ENCODE measurements at places on chromosomes 1 and 21.

GRCh38 chr1:199629624-199630023 is 397.9 kb upstream of the NR5A2 start:
- no peak overlapping the region for H3K4me3 ChIP-seq
- no peak overlapping the region for H3K27ac ChIP-seq
- no peaks in the 10 kb centered on the region for H3K27me3 ChIP-seq
- no peak for DNase-seq
- no peaks in the 10 kb centered on the region for H3K4me1 ChIP-seq

GRCh38 chr1:246074421-246074820 is 432.7 kb downstream of the SMYD3 start:
- no peak overlapping the region for H3K27ac ChIP-seq
- no peaks in the 10 kb centered on the region for H3K36me3 ChIP-seq
- no peaks in the 10 kb centered on the region for H3K27me3 ChIP-seq
- DNase-seq, result no peak

GRCh38 chr1:110494522-110495406 is 24.2 kb downstream of the KCNA10 start:
- H3K4me3 ChIP-seq, result no peak overlapping the region
- no peaks in the 10 kb centered on the region for H3K36me3 ChIP-seq
- DNase-seq, result no peak

DNA sequence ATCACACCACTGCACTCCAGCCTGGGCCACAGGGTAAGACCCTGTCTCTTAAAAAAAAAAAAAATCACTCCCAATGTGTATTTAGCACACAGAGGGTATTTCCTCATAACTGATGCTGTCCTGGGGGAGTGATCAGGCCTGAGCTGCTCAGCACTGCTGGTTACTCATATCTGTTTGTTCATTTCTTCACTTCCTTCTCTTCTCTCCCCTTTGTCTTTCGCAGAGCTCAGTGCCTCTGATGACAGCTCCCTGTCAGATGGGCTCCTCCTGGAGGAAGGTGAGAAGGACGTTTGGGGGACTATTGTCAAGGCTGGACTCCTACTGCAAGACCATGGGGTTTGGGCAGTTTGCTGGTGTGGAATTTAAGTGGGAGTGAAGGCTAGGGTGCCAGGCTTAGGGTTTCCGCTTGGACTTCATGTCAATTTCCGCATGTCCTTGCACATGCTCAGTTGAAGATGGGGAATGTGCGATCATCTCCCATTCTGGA is 13.0 kb downstream of the INAVA start:
- DNase-seq, result no peak
- H3K4me1 ChIP-seq, result peaks cover 25% of the 10 kb centered on the region
- H3K27me3 ChIP-seq, result no peaks in the 10 kb centered on the region
- no peaks in the 10 kb centered on the region for H3K36me3 ChIP-seq
- no peak overlapping the region for H3K4me3 ChIP-seq

DNA sequence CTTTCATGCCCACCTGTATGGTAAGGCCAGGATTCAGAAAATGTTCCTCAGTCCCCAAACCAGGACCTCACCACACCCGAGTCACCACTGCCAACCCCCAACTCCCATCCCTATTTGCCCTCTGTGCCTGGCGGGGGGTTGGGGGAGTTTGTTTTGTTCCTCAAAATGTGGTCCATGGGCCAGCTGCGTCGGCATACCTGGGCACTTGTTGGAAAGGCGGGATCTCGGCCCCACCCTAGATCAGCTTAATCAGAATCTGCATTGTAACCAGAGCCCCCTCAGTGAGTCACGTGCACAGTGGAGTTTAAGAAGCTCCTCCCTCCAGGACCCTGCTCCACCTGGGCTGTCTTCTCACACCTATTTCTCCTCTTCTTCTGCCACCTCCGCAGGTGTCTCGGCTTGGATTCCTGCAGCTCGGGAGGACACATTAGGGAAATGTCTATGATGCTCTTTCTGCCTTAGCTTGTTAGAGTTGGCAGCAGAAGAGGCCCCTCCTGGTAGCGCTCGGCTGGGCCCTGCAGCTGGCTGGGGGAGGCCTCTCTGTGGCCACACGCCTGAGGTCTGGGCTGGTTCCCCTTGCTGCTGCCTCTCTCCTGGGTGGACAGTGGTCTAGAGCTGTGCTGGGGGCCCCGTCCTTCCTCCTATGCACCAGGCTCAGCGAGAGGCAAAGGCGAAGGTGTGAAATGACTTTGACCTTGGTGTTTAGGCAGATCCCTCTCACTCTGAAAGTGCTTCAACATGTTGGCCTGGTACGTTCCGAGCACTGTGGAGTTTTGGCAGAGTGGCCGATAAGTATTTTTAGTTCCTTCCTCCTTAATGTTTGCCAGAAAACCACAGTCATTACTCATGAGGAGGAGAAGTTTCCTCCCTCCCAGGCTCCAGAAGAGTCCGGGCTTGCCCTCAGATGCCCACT is 41.8 kb upstream of the CAMTA1 start:
- DNase-seq, result no peak
- H3K4me1 ChIP-seq, result peaks cover 9% of the 10 kb centered on the region
- no peak overlapping the region for H3K4me3 ChIP-seq

DNA sequence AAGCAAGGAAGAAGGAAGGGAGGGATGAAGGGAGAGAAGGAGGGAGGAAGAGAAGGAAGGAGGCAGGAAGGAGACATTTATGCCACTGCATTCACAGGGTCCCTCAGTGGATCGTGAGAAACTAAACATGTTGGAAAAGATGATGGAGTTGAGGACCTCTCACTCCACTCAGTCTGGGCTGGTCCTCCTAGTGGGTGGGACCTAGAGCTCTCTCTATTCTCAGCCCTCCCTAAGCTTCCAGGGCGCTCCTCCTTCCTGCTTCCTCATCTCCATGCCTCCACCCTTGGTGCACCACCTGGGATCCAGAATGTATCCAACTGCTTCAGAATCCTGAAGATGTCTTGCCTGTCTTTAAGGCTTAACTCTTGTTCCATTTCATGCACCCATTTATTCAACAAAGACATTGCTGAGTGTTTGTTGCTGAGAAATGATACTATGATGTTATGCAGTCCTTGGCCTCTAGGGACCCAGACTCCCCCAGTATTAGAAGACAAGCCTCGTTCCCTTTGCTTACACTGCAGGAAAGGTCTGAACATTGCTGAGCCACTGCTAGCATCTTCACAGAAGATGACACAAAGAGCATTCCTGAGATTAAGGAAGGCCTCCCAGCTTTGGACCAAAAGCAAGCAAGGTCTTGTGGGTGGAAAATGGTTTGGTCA is 88.5 kb downstream of the BEND5 start:
- H3K4me1 ChIP-seq, result no peaks in the 10 kb centered on the region
- H3K36me3 ChIP-seq, result no peaks in the 10 kb centered on the region
- peaks cover 3% of the 10 kb centered on the region for H3K27me3 ChIP-seq
- H3K27ac ChIP-seq, result no peak overlapping the region
- no peak for DNase-seq
- H3K4me3 ChIP-seq, result no peak overlapping the region

Measured in CD4-positive, alpha-beta T cell (primary cell).